ENCODE measurements at places on chromosomes 11 and 22.

DNA sequence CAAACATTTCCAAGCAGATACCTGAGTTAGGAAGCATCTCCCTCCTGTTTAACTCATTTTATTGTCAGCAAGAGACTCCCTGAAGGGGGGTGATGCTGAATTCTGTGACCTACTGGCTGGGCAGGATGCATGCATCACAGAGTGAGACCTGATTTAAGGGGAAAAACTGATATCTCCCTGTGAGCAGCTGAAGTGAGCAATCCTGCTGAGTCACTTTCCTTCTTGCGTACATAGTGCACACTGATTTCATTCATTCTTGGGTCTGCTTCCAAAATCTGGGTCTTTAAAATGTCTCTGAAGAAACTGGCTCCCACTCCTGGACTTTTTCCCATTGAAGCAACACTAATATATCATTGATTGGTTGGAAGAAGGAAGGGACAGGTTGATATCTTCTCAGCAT is 23.3 kb downstream of the P4HA3 start:
- no peak for DNase-seq
- H3K4me1 ChIP-seq = no peaks in the 10 kb centered on the region
- H3K27me3 ChIP-seq = no peaks in the 10 kb centered on the region

DNA sequence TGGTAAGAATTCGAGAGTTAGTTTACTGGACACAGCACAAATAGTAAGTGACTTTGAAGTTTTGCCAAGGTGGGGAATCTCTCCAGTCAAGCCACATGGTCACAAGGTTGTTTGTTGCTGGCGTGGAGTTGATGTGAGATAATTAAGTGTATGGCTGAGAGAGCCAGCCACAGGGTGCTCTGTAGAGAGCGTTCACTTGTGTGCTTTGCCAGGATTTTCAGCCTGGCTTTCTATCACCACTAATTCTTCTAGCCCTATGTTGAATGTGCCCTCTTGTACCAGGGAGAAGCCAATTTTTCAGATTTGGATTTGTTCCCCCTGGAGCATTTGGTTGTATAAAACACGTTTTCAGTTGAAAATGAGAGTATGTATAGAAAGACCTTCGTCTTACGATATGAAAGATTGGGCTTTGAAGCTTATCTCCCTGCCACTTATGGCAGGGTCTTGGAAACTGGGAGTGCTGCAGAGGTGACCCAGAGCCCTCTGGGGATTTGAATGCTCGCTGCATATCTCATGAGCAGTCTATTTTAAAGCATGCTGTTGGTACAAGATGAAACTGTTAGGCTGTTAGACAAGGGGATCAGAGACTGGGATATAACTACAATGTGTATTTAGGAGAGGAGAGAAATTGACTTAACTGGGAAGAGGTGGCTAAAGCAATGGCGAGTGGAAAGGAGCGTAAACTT is 28.6 kb downstream of the CSRP3 start:
- no peak overlapping the region for H3K4me3 ChIP-seq
- H3K27me3 ChIP-seq = no peaks in the 10 kb centered on the region
- no peaks in the 10 kb centered on the region for H3K4me1 ChIP-seq
- DNase-seq = no peak

DNA sequence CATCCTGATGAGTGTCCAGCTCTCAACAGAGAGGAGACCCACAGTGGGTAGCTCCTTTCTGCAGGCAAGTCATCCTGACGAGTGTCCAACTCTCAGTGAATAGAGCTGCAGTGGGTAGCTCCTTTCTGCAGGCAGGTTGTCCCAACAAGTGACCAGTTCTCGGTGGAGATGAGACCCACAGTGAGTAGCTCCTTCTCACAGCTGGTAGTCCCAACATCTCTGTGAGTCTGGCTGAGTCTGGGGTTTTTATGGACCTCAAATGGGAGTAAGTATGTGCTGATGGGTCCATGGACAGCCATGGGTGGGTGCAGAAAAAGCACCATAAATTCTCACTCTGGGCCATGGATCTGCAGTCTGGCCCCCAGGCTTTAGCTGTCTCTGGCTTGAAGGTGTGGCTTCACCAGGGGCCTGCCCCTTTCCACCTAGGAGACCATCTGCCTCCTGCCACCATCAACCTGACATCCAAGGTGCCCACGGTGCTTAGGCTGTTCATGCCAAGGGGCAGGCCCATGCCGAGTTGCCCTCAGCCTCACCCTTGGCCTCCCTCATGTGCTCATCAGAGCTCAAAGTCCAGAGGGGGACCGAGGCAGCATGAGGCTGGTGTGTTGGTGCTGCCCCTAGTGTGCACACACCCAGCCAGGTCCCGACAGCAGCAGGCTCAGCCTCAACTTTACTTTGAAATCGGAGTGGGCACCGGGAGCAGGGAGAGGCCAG is 15.3 kb downstream of the NPAT start:
- no peaks in the 10 kb centered on the region for H3K4me1 ChIP-seq
- no peaks in the 10 kb centered on the region for H3K27me3 ChIP-seq
- peaks cover 9% of the 10 kb centered on the region for H3K36me3 ChIP-seq
- no peak overlapping the region for H3K4me3 ChIP-seq
- DNase-seq = no peak

- no peak overlapping the region for H3K4me3 ChIP-seq
- H3K4me1 ChIP-seq = no peaks in the 10 kb centered on the region
- no peaks in the 10 kb centered on the region for H3K36me3 ChIP-seq
- no peaks in the 10 kb centered on the region for H3K27me3 ChIP-seq
- DNase-seq = no peak
Observed at GRCh38 chr11:66888282-66888681, 31.4 kb downstream of the LRFN4 start.

DNA sequence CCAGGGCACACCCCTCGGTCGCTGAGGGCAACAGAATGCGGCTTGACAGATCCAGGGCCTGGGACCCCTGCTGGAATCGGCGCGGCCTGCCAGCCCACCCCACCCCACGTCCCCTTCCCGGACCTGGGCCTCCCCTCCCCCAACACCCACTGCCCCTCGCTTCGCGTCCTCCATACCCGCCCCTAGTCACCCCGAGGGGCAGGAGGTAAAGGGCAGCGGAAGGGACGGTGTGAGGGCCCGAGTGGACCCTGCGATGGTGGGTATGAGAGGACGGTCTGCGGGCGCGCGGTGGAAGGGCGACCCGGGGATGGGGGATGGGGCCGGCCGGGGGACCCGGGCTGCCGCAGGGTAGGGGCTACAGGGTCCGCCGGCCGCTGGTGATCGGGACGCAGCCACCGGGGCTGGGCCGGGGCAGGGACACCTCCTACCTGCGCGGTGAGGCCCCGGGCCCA is 311 bp downstream of the APBB1 start:
- peak overlapping the region; percentile 79 for H3K27ac ChIP-seq
- no peaks in the 10 kb centered on the region for H3K36me3 ChIP-seq
- H3K27me3 ChIP-seq = no peaks in the 10 kb centered on the region
- H3K4me1 ChIP-seq = no peaks in the 10 kb centered on the region
- peak overlapping the region; percentile 51 for H3K4me3 ChIP-seq

DNA sequence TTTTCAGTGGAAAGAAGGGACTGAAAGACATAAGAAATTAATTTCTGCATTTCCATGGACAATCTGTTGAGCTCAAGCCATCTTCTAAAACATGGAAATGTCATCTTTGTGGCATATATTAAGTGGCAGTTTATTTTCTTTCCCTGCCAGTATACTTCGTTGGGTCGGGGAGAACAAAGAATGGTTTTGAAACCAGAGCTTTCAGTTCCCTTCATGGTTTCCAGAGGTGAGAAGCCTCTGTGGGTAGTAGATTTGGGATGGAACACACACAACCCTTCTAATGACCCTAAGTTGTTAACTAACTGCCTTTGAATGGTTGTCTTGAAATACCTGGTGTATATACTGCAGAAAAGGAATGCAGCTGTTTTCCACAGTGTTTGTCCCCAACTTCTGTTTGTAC is 17.6 kb upstream of the GAS2L1 start:
- no peaks in the 10 kb centered on the region for H3K27me3 ChIP-seq
- no peak overlapping the region for H3K27ac ChIP-seq
- DNase-seq = no peak

DNA sequence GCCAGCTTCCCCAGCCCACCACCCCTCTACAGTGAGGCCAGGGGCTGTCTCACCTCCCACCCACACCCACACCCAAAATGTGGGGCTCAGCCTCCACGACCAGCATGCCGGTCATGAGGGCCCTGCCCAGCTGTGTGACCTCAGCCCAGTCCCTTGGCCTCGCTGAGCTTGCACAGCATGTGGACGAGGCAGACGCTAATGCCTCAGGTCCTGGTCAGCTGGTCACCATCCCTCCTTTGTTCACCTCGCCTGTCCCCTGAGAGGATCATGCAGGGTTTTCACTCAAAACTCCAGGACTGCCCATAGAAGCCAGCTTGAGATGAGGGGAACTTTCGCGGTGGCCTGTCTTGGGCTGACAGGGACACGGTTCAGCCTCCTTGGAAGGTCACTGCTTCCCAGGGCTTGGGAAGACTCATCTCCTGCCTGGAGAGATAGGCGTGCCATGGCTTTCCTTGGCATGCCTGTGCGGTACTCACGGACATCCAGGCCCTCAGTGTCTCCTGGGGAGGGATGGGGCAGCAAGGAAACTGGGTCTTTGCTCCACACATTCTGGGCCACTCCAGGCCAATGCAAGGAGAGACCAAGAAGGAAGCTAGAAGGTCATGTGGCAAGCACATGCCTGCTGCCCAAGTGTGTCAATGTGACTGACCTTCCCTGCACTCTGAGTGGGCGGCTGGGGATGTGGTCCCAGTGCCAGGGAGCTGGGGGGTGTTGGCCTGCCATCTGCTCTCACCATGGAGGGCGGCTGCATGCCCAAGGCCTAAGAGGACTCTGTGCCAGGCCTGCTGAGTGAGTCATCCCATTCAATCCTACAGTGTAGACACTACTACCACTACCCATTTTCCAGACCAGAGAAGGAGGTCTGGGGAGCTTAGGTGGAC is 3.2 kb upstream of the RTN4R start:
- H3K36me3 ChIP-seq = no peaks in the 10 kb centered on the region
- H3K27ac ChIP-seq = no peak overlapping the region

GRCh38 chr11:1293619-1294015 is 15.8 kb downstream of the TOLLIP start:
- H3K36me3 ChIP-seq = peaks cover 11% of the 10 kb centered on the region
- H3K27ac ChIP-seq = no peak overlapping the region
- H3K27me3 ChIP-seq = no peaks in the 10 kb centered on the region
- H3K4me1 ChIP-seq = peaks cover 5% of the 10 kb centered on the region
- DNase-seq = peak; percentile 28
- H3K4me3 ChIP-seq = no peak overlapping the region

DNA sequence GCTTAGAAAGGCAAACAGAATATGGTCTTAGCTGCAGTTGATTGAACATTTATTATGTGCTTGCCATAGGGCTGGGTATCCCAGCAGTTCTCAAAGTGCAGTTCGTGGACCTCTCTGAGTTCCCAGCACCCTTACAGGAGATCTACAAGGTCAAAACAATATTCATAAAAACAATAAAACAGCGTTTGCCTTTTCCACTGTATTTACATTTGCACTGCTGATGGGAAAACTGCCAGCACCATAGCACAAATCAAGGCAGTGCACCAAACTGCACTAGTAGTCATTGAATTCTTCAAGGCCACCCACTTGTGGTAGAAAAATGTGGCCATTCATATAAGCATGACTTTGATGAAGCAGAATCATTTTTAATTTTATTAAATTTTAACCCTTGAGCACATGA is 128.1 kb downstream of the CCDC34 start:
- no peaks in the 10 kb centered on the region for H3K4me1 ChIP-seq
- no peak overlapping the region for H3K27ac ChIP-seq
- no peaks in the 10 kb centered on the region for H3K27me3 ChIP-seq
- no peak overlapping the region for H3K4me3 ChIP-seq

DNA sequence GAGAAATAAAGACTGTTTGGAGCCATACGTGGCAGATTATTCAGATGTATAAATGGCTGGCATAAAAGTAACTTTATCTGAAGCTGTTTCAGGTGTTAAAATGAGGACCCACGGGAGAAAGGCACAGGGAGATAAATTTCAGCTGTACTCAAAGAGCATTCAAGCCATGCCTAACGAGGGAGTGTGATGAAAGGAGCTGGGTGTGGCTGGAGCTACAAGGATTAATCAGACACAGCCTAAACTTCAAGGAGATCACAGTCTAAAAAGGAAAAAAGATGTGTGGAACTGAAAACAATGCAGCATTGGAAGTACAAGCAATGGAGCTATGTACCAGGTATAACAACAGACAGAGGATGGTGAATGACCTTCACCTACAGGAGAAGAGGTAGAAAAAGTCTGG is 120.8 kb upstream of the APOA1 start:
- no peak overlapping the region for H3K4me3 ChIP-seq
- H3K27me3 ChIP-seq = no peaks in the 10 kb centered on the region
- H3K4me1 ChIP-seq = no peaks in the 10 kb centered on the region
- no peak overlapping the region for H3K27ac ChIP-seq
- DNase-seq = no peak

- no peak overlapping the region for H3K27ac ChIP-seq
- H3K4me3 ChIP-seq = no peak overlapping the region
- no peaks in the 10 kb centered on the region for H3K27me3 ChIP-seq
- DNase-seq = no peak
Observed at GRCh38 chr11:116457336-116458007, 315.3 kb downstream of the BUD13 start.

DNA sequence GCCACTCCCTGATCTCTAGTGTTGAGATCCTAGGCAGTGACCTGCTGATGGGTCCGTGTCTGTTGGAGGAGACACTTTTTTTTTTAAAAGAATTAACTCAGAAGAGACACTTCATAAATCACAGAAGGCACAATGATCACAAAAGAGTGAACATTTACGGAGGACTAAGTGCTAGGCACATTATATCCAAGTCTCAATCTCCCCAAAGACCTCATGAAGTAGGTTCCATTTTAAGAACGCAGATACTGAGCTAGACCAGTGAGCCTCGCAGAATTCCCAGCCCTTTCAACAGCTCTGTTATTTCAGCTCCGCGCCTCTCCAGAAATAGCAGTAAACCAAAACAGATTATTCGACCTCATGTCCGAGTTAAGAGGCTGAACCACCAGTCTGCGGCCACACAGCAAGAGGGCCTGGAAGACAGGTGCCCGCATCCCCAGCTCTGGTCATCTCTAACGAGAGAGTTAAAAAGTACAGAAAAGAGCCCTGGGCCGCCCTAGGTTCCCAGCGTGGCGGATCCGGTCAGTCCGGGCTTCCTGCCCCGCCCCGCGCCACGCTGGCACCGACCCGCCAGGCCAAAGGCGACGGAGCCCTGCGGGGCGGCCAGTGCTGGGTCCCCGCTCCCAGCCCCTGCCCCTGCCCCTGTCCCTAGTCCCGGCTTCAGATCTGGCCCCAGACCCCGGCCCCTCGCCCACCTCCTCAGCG is 612 bp downstream of the XBP1 start:
- H3K4me3 ChIP-seq = peak overlapping the region; percentile 73
- no peaks in the 10 kb centered on the region for H3K27me3 ChIP-seq
- H3K4me1 ChIP-seq = peaks cover 4% of the 10 kb centered on the region
- peak; percentile 77 for DNase-seq

DNA sequence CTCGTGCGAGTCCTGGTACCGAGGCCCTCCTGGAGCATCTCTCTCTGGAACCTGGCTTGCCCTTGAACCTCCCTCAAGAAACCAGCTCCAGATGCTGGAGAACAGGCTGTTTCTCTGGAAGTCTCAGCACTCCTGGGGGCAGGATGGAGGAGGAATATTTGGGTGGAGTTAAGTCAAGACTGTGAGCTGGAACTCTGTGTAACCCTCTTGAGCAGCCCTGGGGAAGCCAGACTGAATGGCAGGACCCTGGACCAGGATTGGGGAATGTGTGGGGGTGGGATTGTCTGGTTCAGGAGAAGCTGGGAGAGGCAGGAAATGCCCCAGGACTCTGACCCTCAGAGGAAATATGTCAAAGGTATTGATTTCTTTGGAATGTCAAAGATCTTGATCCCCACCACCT is 7.7 kb downstream of the CREB3L1 start:
- H3K27ac ChIP-seq = no peak overlapping the region
- H3K4me3 ChIP-seq = no peak overlapping the region
- H3K27me3 ChIP-seq = no peaks in the 10 kb centered on the region
- H3K36me3 ChIP-seq = no peaks in the 10 kb centered on the region

GRCh38 chr11:35541621-35542375 is 16.4 kb upstream of the PAMR1 start:
- DNase-seq = peak; percentile 73
- H3K36me3 ChIP-seq = no peaks in the 10 kb centered on the region
- no peaks in the 10 kb centered on the region for H3K27me3 ChIP-seq
- H3K4me1 ChIP-seq = no peaks in the 10 kb centered on the region
- H3K27ac ChIP-seq = peak overlapping the region; percentile 55
- no peak overlapping the region for H3K4me3 ChIP-seq

Measured in kidney (tissue), 22 donors.